ENCODE measurements at places on chromosomes 3 and 15. TPM values are rescaled to one million over a fixed set of nuclear protein-coding genes. Genes with fewer than 3 reads are reported as not detected.

CACNA2D2 gene
- total RNA-seq: 0.16 TPM

GPR156 gene
- 1.1 TPM for total RNA-seq

ADGRG7 gene
- not detected for total RNA-seq

GPR149 gene
- total RNA-seq: not detected

CACNA2D3 gene
- total RNA-seq: 0.13 TPM

C3orf22 gene
- total RNA-seq: not detected

SLC9C1 gene
- total RNA-seq: not detected

TTLL13 gene
- total RNA-seq: under 0.01 TPM

TAGLN3 gene
- total RNA-seq: 11.9 TPM

DPPA4 gene
- total RNA-seq: not detected

TFRC gene
- 132 TPM for total RNA-seq

ITPR1 gene
- 3.6 TPM for total RNA-seq

PIGX gene
- 21.8 TPM for total RNA-seq

SI gene
- total RNA-seq: not detected

CHST2 gene
- total RNA-seq: 11.1 TPM

COL6A6 gene
- under 0.01 TPM for total RNA-seq

ALDH1A3 gene
- 19.7 TPM for total RNA-seq

PAQR9 gene
- total RNA-seq: not detected

MST1 gene
- total RNA-seq: 61.0 TPM

SLC2A2 gene
- 1.9 TPM for total RNA-seq

CAPN3 gene
- 1.9 TPM for total RNA-seq

SERPINI2 gene
- total RNA-seq: not detected

PIF1 gene
- 36.7 TPM for total RNA-seq

ALDH1L1 gene
- 0.25 TPM for total RNA-seq

BCHE gene
- total RNA-seq: 1.1 TPM

TMEM40 gene
- total RNA-seq: not detected

ITIH3 gene
- 0.38 TPM for total RNA-seq

MESP1 gene
- total RNA-seq: 1.8 TPM

SH2D7 gene
- total RNA-seq: not detected

C3orf80 gene
- total RNA-seq: not detected

GPR176 gene
- total RNA-seq: 54.9 TPM

NTRK3 gene
- total RNA-seq: 0.13 TPM

FEZF2 gene
- not detected for total RNA-seq

SPSB4 gene
- total RNA-seq: 0.49 TPM

STAC gene
- total RNA-seq: 31.0 TPM

C3orf62 gene
- total RNA-seq: 0.76 TPM

SAMMSON gene
- not detected for total RNA-seq
